ENCODE measurements at places on chromosomes 2 and 18.

DNA sequence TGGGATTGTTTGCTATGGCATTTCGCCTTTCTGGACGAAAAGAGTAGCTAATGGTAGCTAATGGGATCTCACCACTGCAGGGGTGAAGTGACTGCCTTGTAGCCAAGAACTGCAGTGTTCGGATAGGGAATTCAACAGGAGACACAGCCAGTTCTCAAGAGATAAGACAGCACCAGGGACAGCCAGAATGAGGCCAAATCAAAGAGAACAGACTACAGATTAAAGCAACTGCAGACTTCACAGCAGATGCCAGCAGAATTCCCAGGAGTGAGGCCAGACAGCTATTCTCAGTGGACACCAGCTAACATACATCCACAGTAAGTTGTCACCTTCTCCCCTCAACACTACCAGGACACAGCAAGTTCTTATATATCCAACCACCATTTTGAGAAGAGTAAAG, 124.0 kb downstream of the PLA2R1 start:
- DNase-seq = no peak

- no peak for DNase-seq
Observed at GRCh38 chr2:62119311-62119974, 76.5 kb upstream of the B3GNT2 start.

GRCh38 chr2:171025214-171025613, 96.2 kb downstream of the GORASP2 start:
- DNase-seq = no peak

GRCh38 chr2:193679847-193680246, 1485.1 kb upstream of the TMEFF2 start:
- DNase-seq = no peak

- DNase-seq = no peak
Observed at GRCh38 chr2:229539628-229540027, 174.7 kb downstream of the DNER start.
